ENCODE measurements at places on chromosomes 7 and 10.

- peak; percentile 20 for DNase-seq
Measured at GRCh38 chr7:158416283-158416933, 171.2 kb downstream of the PTPRN2 start.

GRCh38 chr7:70812511-70812910 is 319.4 kb upstream of the GALNT17 start:
- no peak for DNase-seq

GRCh38 chr7:159010937-159011721 is 133.5 kb downstream of the VIPR2 start:
- peak; percentile 22 for DNase-seq

- no peak for DNase-seq
Measured at GRCh38 chr10:131259535-131259934, 52.0 kb downstream of the TCERG1L start.

GRCh38 chr10:85510682-85511081 is 855.9 kb downstream of the GRID1 start:
- DNase-seq, result no peak
